T47D (cell line): ENCODE measurements at places on chromosomes 4 and X.

DNA sequence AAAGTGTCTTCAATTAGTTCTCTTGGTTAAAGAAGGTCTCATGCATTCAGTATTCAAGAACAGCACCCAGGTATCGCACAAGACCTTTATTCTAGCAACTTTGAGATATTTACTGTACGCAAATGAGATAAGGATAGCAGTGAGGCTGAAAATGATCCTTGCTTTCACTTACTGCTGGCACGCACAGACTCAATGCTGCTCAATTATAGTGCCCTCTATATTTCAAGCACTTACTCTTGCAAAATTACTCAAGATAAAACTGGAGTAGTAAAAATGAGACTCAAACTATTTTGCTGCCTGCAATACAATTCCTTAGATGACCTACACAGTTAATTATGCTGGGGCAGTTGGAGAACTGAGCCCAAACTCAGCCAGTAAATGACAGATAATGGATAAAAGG is 60.9 kb downstream of the ADGRA3 start:
- DNase-seq = no peak

- DNase-seq = peak; percentile 70
These were observed at the start of gene VEGFC for GRCh38 chr4:176792326-176793059. TSS of gene VEGFC (minus strand) at chr4:176792922. CDS start at chr4:176792311, 611 bp downstream.

DNA sequence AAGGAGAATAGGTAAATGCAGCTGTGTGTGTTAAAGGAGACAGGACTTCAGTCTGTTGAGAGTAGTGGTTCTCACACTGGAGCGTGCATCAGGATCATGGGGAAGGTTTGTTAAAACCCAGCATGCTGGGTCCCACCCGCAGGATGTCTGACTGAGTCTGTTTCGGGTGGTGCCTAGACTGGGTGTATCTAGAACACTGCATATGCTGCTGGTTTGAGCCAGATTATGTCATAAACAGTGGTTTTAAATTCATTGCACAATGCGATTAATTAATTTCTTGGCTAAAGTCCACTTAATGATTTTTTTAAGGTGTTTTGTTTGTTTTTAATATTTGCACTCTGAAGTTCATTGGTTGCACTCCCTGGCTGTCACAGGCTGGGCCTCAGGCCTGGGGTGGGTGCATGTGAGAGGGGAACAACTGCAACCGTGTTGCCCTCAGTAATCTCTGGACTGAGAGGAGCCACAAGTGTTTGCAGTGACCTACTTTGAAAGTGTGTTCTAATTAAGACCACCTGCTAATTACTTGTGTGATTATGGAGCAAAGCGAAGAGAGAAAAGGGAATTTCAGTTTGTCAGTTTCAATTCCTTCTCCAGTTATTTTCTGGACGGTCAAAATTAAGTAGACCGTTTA is 8.3 kb downstream of the HCCS start:
- no peak for DNase-seq

DNA sequence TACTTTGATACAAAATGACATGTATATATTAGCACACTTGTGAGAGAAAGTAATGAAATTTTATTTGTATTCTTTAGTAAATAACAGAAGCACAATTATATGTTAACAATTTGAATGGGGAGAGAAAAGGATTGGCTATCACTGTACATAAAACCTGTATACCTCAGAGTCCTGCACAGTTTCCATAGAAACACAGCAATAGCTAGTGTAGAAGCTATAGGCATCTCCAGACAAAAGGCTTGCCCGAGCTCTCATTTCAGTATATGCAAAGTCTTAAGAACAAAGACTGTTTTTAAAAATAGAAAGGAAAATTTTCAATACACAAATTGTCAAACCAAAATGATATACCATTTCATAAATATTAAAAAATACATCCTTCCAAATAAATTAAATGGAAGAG is 38.5 kb downstream of the GPM6A start:
- no peak for DNase-seq

GRCh38 chrX:68699960-68700746 is 52.7 kb downstream of the STARD8 start:
- DNase-seq = no peak

DNA sequence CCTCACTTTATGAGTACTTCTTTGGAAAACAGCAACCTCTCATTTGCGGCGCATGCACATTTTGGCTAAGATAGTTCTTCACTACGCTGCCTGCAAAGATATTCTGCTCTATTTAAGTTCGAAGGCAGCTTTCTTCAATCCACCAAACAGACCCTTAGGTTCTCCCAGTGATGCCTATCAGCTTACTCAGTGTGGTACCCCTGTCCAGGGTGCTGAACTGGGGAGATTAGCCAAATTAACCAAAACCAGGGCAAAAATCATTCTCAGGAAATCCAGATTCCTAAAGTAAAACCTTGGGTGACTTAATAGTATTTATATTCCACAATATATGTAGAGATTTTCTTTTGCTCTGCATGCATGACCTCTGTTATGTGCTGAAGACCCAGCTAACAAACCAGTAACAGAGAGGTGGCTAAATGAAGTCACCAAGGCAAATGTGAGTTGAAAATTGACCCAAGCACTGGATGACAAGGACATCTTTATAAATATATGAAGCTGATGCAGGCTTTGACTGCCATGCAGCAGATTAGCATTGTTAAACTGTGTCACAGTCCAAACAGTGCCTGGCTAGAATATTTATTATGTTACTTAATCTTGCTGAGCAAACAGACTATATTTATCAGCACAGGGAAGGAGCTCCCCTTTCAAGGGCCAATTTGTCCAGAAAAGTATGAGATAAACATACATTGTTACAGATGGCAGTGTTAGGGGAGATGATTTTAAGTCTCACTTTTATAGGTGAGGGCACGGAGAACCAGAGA is 418.2 kb downstream of the STIM2 start:
- DNase-seq = peak; percentile 36

- DNase-seq = no peak
These were observed 169.9 kb downstream of the DCK start for GRCh38 chr4:71163317-71163716.

DNA sequence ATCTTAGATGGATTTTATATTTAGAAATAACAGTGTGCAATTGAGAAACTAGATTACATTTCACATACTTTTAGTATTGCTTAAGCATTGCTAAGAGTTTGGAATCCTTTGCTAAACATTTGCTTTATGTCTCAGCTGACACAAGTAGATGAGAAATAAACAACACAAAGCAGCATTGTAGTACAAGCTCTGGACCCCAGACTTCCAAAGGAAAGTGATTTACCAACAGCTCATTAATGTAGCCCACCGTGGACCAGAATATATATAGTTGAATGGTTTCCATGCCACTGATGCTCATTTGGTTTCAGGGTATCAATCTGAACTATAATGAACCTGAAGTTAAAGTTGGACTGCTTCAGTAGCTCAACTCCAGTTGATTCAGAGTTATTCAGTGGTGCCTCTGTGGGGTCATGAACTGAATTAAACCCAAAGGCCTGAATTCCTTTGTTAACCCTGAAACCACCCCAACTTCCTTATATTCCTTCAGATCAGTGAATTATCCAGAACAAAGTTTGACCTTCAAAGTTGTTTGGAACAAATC is 132.1 kb upstream of the NEIL3 start:
- DNase-seq = no peak

GRCh38 chr4:147924604-147925412 is 192.9 kb downstream of the ARHGAP10 start:
- peak; percentile 42 for DNase-seq

- DNase-seq = no peak
These were observed 426.7 kb upstream of the ARX start for GRCh38 chrX:25442499-25442898.

- no peak for DNase-seq
These were observed 28.2 kb downstream of the NHS start for GRCh38 chrX:17403189-17403691.

- DNase-seq = no peak
These were observed 110.6 kb downstream of the ANK2 start for GRCh38 chr4:113159942-113160545.

- DNase-seq = no peak
These were observed 164.0 kb downstream of the STK32B start for GRCh38 chr4:5215321-5215720.

DNA sequence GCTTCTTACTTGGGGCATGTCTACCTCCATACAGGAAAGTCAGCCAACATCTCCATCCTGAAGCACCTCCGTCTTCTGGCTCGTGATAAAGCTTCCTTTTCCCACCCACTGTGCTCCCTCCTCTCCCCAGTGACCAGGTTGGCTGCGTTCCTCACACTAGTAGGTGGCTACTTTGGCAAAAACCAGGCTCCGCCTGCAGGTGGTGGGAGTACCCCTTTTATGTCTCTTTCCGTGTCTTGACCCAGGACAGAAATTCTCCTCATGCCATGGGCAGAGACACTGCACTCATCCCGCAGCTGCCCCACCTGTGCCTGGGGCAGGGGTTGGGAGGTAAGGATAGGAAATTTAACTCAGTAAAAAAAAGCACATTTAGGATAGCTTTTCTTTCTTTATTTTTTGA is 50.9 kb downstream of the ENPP6 start:
- DNase-seq = no peak

DNA sequence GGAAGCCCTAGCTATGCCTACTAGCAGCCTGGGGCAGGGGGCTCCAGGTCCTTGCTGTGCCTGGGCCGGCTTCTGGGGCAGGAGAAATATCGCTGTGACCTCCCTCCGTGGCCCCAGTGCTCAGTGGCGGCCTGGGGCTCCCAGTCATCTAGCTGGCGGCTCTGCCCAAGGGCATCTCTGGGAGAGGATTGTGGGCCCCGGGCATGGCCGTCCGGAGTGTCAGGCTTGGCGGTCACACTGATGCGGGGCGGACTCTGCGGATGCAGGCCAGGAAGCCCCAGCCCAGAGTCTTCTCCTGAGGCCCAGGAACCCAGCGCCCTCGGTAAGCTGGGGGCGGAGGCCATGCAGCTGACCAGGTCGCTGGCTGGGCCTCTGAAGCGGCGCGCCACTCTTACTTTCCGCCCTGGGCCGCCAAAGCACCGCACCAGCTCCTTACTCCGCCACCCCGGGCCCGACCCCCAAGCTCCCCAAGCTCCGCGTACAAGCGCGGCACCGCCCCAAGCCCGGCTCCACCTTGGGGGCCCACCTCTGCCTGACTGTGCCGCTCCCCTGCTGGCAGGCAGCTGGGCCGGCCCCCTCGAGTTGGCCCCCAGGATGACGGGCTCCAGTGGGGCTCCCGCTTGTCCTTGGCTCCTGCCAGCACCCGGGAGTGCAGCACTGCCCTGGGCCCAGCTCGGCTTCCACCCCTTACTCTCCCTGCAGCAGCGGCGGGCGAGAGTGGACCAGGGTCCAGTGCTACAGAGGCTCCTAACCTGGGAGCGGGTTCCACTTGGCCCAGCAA is 720.0 kb downstream of the PCDH18 start:
- DNase-seq = no peak

DNA sequence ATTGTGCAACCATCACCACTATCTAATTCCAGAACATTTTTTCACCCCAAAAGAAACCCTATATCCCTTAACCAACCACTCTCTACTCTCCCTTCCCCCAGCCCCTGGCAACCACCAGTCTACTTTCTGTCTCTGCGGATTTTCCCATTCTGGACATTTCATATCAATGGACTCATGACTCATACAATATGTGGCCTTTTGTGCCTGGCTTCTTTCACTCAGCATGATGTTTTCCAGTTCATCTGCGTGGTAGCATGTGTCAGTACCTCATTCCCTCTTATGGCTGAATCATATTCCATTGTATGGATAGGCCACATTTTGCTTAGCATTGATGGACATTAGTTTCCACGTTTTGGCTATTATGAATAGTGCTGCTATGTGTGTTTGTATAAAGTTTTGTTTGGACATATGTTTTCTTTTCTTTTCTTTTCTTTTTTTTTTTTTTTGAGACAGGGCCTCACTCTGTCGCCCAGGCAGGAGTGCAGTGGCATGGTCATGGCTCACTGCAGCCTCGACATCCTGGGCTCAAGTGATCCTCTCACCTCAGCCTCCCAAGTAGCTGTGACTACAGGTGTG is 335.4 kb downstream of the BCOR start:
- no peak for DNase-seq

- DNase-seq = no peak
These were observed 88.6 kb downstream of the GSTCD start for GRCh38 chr4:105797225-105797624.

- DNase-seq = no peak
These were observed 117.3 kb downstream of the C4orf51 start for GRCh38 chr4:145797278-145797677.

DNA sequence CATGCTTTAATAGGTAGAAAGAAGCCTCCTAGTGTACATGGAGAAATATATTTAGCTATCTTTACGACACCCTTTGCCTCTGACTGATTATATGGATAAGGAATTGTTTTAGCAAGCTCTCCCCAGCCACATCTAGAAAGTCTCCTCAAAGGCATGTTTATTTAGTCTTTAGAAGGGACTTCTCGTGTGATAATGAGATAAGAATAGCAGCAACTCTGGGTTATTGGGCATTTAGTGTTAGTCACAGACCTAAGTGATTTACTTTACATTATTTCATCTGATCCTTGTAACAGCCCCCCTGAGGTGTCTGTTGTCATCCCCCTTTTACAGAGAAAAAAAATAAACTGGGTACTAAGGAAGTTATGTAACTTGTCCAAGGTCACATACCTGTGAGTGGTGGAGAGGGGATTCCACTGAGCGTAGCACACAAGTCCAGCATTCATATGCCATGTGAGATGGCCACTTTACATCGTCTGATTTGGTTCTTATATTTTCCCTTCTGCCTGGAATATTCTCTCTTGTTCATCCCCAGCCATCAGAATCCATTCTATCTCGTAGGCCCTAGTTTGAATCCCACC is 77.7 kb downstream of the TSPAN7 start:
- no peak for DNase-seq

DNA sequence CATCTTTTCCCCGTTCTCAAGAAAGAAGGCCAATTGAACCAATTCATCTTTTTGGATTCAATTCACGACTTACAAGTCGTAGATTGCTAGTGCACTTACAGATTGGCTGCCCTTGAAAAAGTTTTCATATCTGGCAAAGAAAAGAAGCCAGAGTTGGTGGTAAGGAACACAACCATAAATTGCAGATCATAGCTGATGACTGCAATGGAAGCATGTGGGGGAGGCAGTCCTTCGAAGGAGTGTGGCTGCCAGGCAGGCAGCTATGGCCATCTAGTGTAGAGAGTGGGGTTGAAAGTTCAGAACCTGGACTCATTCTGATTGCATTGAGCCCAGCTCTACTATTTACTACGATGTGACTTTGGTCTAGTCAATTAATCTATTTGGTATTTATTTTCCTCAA is 4.5 kb downstream of the GPM6A start:
- DNase-seq = no peak

- DNase-seq = no peak
These were observed 151.7 kb upstream of the HHIP start for GRCh38 chr4:144494280-144494679.

DNA sequence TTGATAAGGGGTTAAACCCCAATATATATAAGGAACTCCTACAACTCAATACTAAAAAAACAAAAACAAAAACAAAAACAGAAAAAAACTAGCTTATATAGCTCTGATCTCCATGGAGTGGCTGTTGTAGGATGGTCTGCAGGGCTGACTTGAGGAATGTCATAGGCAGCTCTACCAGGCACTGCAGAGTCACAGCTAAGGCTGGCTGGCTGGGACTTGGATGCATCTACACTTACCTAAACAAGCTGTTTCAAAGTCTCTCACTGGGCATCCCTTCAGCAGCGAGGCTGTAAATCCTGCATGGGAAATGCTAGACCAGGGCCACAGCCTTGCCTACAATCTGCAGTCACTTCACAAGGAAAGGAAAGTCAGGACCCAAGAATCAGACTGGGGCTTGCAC is 61.3 kb downstream of the HOPX start:
- no peak for DNase-seq
